ENCODE measurements at places on chromosomes 16 and 17.

DNA sequence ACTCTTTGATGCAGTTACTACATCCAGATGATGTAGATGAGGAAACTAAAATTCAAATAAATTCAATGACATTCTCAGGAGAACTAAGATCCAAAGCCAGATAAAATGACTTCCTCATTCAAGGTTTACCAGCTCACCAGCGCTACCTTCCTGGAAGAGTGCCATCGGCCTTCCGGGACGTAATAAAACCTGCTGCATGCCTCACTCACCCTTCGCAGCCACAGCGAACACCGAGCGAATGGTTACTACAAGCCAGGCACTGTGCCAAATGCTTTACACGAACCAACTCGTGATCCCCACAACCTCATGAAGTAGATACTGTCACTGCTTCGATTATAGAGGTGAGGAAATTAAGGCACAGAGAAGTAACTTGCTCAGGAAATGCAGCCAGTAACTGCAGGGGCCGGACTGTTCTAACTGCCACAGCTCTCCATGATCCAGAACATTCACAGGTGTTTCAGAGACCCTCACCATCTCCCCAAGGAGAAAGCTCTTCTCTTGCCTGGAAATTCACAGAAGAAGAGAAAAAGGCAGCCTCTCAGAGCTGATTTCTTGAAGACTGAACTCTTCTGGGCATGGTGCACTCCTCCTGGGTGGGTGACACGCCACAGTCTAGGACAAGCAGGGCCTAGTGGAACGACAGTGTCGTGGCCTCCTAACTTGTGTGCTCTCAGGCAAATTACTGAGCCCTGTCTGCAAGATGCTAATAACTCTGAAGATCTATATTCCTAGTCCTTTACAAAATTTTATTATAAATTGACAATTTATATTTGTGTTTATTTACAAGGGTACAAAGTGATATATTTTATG is 46.8 kb downstream of the HIC1 start:
- H3K36me3 ChIP-seq, result peaks cover 9% of the 10 kb centered on the region
- H3K4me1 ChIP-seq, result peaks cover 59% of the 10 kb centered on the region
- no peak overlapping the region for H3K27ac ChIP-seq
- H3K4me3 ChIP-seq, result peak overlapping the region; percentile 19

DNA sequence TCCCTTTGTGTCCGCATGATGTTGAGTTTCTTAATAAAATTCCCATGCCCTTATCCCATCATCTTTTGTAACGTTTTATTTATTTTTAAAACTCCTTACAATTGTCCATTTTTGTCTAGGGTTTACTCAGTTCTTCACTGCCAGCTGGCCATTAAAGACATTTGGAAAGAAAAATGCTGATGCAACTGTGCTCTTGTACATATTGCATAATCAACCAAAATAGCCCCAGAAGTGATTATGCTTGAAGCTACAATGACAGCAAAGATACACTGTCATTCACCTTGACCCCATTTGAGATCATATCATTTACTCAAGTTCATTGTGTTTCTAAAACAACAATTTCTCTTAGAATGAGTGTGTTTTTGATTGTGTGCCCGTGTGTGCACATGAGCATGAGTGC is 1074.6 kb upstream of the RBFOX1 start:
- no peaks in the 10 kb centered on the region for H3K4me1 ChIP-seq
- H3K36me3 ChIP-seq, result no peaks in the 10 kb centered on the region
- DNase-seq, result no peak
- no peak overlapping the region for H3K4me3 ChIP-seq

DNA sequence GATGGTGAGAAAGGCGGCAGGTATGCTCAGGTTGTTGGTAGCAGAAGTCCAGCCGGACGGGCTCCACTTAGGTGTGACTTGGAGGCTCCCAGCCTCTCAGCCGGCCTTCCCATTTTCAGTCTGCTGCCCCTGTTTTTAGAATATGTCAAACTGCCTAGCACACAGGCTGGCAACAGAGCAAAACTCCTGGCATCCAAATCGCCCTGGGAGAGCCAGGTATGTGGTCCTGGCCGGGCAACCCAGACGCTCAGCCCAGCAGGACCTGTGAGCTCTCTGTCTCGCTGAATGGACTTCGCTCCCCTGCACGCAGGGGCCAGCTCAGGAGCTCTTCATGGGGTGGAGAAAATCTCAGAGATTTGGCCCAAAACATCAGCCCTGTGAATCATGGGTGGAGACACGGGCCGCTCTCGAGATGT is 147.9 kb upstream of the CHMP6 start:
- H3K27me3 ChIP-seq, result no peaks in the 10 kb centered on the region
- H3K27ac ChIP-seq, result no peak overlapping the region
- no peak overlapping the region for H3K4me3 ChIP-seq
- H3K36me3 ChIP-seq, result peaks cover 36% of the 10 kb centered on the region
- peaks cover 33% of the 10 kb centered on the region for H3K4me1 ChIP-seq

DNA sequence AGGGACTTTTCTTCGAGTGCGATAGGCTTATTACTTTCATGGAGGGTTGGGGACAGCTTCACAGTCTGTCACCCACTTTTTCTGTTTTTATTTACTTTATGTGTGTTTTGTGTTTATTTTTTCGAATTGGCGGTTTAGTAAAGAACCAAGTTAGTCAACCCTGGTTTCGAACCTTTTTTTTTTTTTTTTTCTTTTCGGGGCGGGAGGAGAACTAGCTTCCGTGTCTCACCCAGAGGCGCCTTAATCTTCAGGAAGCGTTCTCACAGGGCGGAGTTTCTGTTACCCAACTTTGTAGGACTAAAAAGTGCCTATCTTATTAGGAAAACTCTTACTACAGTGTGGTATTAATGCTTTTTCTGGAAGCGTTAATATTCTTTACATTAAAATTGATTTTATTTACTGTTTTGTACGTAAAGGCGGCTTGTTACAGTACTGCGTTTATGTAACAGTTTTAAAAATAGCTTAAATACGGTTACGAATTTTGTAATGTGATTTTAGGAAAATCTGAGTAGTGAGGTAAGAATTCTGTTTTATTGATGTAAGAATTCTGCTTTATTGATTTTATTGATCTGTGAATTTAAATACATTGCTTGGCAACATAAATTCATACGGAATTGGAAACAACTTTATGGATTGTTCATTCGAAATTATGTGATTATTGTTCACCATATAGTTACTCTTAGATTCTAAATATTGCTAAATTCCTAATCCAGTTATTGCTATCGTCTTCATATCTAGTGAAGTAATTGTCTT is 885 bp downstream of the ZNF207 start:
- peak overlapping the region; percentile 99 for H3K4me3 ChIP-seq
- H3K27me3 ChIP-seq, result no peaks in the 10 kb centered on the region
- peaks cover 54% of the 10 kb centered on the region for H3K4me1 ChIP-seq
- DNase-seq, result peak; percentile 34
- peak overlapping the region; percentile 99 for H3K27ac ChIP-seq

DNA sequence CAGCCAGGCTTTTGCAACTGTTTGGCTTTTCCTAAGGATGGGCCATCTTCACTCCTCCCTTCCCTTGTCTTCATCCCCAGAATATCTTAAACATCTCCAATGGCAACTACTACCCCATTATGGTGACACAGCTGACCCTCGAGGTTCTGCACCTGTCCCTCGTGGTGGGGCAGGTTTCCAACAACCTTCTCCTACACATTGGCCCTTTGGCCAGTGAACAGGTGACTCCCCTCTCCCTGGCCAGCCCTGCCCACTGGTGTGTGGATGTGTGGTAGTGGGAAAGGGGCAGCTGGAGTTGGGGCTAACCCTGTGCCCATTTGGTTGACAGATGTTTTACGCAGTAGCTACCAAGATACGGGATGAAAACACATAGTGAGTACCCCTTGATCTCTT is 4.7 kb downstream of the TMEM106A start:
- H3K27me3 ChIP-seq, result no peaks in the 10 kb centered on the region
- peaks cover 20% of the 10 kb centered on the region for H3K36me3 ChIP-seq
- H3K27ac ChIP-seq, result no peak overlapping the region
- no peak overlapping the region for H3K4me3 ChIP-seq
- H3K4me1 ChIP-seq, result peaks cover 40% of the 10 kb centered on the region

- H3K4me3 ChIP-seq, result no peak overlapping the region
- no peak overlapping the region for H3K27ac ChIP-seq
- no peak for DNase-seq
- H3K27me3 ChIP-seq, result no peaks in the 10 kb centered on the region
- peaks cover 3% of the 10 kb centered on the region for H3K36me3 ChIP-seq
These were observed 4.5 kb upstream of the RAB40C start for GRCh38 chr16:585351-585750.

GRCh38 chr16:54505549-54506213 is 219.1 kb upstream of the IRX3 start:
- H3K4me3 ChIP-seq, result no peak overlapping the region
- no peaks in the 10 kb centered on the region for H3K4me1 ChIP-seq
- H3K27ac ChIP-seq, result no peak overlapping the region
- no peak for DNase-seq
